Activated T-helper 1 cell treated with anti-CD3 and anti-CD28 coated beads, Interleukin-12 subunit alpha, Interleukin-12 subunit beta, Interleukin-2, Interleukin-4 antibody, amounts not matched to agents 30 ng/mL and 10 ng/mL and 1 ng/mL, durations not matched to agents 14 hours and 24 hours and 36 hours (primary cell): ENCODE measurements at places on chromosomes 5 and 9.

GRCh38 chr5:106956886-106957285 is 713.9 kb downstream of the EFNA5 start:
- DNase-seq, result no peak

DNA sequence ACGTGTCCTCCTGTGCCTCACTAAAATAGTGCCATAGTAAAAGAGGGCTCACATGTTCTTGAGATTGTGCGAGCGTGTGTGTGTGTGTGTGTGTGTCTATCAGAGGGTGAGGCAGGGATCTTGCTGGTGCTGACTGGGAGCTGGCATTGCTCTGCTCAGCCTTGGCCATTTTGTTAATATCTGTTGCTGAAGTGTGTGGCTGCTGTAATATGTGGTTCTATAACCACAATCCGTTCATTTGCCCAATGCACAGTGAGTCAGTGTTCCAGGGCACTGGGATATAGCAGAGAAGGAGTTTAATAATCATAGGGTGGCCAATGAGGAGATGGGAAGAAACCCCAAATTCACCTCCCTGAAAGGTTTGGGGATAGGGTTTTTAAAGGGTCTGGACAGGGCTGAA is 61.3 kb downstream of the RASGRF2 start:
- no peak for DNase-seq

GRCh38 chr5:109907731-109908130 is 218.0 kb downstream of the MAN2A1 start:
- DNase-seq, result no peak

- DNase-seq, result no peak
These were observed 12.8 kb upstream of the ZFP62 start for GRCh38 chr5:180873615-180874520.

- no peak for DNase-seq
These were observed 36.7 kb downstream of the GPR21 start for GRCh38 chr9:123070198-123070597.

GRCh38 chr5:153489611-153490010 is 859 bp upstream of the GRIA1 start:
- DNase-seq, result no peak

DNA sequence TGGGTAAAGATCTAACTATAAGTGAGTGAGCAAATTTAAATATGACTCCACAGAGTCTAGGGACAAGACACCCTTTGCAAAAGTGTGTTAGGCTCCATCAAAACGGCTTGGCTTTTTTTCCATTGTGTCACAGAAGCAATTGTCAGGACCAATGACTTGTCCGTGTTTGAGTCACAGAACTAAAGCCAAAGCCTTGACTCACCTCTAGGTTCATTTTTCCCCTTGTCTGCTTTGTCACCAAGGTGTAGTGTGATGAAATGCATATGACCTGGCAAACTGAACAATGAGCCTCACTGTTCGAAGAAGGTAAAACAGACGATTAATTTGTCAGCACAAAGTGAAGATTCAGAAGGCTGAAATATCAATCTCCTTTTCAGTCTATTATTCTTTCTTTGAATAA is 331.0 kb downstream of the GLIS3 start:
- no peak for DNase-seq

DNA sequence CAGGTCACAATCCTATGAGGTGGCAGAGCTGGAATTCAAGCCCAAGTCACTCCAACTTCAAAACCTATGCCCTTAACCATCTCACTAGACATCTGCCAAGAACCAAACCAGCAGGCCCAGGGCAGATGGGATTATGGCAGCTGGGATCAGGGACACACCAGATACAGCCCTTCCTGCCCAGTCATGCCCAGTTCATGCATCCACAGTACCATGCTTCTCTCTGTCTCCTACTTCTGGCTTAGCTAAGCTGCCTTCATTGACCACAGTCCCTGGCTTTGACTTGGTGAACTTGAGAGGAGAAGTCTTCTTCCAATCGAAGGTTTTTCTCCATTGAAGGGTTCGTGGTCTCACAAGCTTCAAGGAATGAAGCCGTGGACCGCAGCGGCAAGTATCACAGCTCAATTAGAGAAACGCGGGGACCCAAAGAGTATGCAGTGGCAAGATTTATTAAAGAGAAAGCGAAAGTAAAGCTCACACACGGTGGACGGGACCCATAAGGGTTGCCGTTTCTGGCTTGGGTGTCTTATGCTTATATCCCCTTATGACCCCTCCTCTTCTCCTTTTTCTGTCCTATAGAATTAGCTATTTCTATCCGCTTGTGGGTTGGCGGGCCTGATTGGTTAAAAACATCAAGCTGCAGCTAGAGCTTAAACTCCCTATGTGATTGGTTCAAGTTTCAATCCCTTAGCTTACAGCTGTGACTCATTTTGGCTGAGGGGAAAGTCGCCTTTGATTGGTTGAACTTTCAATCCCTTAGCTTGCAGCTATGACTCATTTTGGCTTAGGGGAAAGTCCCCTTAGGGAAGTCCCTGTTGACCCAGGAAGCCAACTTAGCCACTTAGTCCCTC is 101.2 kb downstream of the TRIM36 start:
- peak; percentile 1 for DNase-seq

GRCh38 chr5:1235379-1235778 is 10.2 kb downstream of the SLC6A18 start:
- no peak for DNase-seq

- no peak for DNase-seq
These were observed 15.0 kb downstream of the PRR16 start for GRCh38 chr5:120479066-120479465.

GRCh38 chr5:135153661-135154060 is 119.6 kb upstream of the PITX1 start:
- no peak for DNase-seq

- DNase-seq, result no peak
These were observed 17.0 kb downstream of the GRXCR2 start for GRCh38 chr5:145855763-145856267.

DNA sequence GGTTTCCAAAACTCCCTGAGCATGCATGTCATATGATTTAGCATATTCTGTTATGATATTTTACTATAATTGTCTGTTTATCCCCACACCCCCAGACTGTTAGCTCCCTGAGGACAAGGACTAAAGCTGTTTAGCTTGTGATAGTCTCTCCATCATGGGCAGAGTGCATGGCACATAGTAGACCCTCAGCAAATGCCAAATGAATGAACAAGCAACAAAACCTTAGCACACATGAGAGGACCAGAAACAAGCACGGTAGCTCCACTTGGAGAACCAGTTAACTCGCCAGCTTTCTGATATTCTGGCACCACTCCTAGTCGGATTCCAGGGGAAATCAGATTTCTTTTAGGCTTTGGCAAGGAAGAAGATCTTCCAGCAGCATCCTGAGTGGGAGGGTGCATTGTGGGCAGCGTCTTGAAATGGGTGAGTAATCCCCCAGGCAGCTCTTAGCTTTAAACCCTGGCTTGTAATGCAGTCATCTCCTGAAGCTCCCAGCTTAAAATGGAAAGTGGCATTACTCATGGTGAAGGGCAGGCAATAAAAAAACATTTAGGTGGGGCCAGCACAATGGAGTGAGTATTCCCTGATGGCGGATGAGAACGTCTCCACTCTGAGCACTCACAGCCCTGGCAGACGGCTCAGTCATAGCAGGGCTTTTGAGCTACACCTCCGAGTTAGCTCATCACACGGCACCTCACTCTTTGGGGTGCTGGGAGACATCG is 41.1 kb downstream of the FGF1 start:
- no peak for DNase-seq

GRCh38 chr9:91008568-91008967 is 206.9 kb downstream of the SYK start:
- no peak for DNase-seq

- no peak for DNase-seq
These were observed 24.6 kb downstream of the LOX start for GRCh38 chr5:122053181-122054109.

- no peak for DNase-seq
These were observed 16.6 kb upstream of the PSMD5 start for GRCh38 chr9:120859361-120859760.

DNA sequence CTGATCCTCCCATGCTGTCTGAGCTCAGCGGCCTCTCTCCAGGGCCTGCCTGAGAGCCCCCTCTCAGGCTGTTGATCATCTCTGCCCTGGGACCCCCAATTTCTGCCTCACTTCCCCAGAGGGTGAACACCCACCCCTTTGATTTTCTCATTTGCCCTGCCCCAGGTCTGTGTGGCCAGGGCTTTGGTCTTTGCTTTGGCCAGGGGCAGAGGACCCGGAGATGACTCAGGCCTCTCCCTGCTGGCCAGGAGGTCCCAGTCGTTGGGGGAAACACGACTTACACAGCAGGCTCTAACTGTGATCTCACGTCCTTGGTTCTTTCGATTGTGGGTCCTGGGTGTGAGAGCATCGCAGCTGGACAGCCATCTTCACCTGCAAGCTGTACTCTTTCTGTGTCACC is 1.1 kb upstream of the ADAMTS2 start:
- no peak for DNase-seq

DNA sequence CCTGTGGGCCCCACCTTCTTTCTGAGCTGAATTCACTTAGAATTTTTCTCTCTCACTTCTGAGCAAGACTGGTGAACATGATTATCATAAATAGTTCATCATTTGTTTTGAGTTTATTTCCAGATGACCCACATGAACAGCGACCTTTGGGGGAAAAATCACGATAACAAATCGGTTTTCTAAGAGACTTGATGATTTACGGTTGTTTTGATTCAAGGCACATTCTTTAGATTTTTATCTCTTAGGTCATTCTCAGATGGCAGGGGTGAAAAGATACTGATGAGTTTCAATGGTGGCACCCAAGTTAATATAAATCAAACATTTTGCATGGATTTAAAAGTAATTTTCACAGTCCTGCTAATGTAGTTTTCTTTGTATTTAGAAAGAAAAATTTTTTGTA is 95.1 kb downstream of the DMXL1 start:
- no peak for DNase-seq

- DNase-seq, result no peak
These were observed 346.5 kb downstream of the SPOCK1 start for GRCh38 chr5:137152616-137153015.

DNA sequence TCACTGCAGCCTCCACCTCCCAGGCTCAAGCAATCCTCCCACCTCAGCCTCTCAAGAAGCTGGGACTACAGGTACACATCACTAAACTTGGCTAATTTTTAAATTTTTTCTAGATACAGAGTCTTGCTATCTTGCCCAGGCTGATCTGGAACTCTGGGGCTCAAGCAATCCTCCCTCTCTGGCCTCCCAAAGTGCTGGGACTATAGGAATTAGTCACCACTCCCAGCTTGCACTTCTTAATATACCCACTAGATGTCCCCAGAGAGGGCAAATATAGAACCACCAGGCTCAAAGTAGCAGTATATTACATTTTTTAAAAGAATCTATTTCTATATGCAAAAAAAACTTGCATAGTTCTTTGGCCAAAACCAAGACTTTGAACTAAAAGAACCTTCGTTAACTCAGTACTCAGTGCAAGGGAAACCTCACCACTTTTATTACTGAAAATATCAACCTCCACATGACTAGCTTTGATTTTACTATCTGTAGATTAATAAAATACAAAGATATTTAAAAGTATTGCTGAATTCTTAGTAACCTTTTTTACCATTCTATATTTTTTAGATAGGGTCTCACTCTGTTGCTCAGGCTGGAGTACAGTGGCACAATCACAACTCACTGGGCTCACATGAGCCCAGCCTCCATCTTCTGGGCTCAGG is 25.8 kb upstream of the HSD17B3 start:
- peak; percentile 6 for DNase-seq

- no peak for DNase-seq
These were observed 155.0 kb upstream of the PRDM9 start for GRCh38 chr5:23352446-23352845.

GRCh38 chr9:123772967-123773366 is 157.0 kb downstream of the DENND1A start:
- no peak for DNase-seq

DNA sequence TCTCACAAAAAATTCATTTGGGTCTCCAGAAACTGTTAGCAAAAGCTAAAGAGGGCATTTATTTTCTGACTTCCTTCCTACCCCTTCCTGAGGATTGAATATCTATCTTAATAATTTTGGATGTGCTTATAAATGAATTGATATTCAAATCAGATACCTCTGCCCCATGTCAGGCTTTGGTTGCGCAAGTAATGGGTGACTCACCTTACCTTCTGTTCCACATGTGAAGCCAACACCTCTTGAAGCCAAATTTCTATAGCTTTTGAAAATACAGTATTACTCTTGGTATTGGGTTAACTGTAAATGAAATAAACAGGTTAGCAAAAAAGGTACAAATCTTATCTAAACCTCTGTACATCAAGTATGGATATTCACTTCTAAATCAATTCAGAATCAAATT is 122.0 kb downstream of the PRDM6 start:
- no peak for DNase-seq

DNA sequence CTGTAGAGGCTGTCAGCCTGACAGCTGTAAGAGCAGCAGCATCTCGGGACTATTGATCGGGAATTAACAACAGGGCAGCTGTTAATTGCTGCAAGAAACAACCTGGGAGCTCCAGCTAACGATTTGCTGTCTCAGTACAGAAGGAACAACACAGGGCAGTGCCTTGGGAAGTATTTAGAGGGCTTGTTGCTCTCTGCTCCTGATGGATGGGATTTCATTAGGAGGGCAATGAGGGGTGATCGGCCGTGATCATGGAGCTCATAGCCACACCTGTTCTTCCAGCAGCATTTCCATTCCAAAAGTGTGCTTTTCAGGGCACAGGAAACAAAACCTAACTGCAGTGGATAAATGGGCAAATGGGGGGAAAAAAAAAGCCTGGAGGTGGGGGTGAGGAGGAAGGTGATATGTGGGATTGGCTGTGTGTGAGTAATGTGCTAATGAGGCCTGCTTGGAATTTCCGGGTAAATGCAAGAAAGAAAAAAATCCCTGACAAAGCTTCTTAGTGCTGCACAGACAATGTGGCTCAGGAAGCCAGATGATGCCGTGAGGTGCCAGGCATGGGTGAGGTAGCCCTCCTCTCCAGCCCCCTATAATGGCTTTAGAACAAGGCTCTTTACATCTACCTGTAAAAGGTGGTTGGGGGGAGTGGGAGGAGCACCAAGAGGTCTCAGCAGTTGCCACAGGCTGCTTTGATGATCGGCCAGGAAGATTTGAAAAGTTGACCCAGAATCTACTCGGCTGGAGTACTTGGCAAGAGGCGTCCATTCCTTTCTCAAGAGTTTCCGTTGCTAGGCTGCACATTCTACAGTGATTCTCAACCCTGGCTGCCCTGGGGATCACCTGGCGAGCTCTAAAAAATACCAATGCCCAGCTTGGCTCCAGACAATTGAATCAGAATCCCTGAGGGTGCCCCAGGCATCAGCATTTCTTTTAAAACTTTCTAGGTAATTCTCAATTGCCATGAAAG is 139.5 kb upstream of the KLF9 start:
- DNase-seq, result no peak

GRCh38 chr5:31280210-31280609 is 86.7 kb downstream of the CDH6 start:
- DNase-seq, result no peak

DNA sequence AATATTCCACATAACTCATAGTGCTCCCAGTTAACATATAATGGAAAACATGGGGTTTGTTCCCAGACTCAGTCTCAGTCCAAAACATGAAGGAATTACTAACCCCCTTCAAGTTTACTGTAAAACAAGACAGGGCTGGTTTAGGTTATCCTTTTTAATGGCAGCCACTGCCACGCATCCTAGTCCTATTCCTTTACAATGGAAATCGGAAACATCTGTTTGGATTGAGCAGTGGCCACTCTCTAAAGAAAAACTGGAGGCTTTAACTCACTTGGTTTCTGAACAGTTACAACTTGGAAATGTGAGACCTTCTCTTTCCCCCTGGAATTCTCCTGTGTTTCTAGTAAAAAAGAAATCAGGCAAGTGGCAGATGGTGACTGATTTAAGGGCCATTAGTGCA is 609.9 kb upstream of the ACO1 start:
- no peak for DNase-seq
